ENCODE measurements at places on chromosomes 7 and 10.

GRCh38 chr10:19730167-19730906 is 85.9 kb upstream of the PLXDC2 start:
- DNase-seq: no peak

DNA sequence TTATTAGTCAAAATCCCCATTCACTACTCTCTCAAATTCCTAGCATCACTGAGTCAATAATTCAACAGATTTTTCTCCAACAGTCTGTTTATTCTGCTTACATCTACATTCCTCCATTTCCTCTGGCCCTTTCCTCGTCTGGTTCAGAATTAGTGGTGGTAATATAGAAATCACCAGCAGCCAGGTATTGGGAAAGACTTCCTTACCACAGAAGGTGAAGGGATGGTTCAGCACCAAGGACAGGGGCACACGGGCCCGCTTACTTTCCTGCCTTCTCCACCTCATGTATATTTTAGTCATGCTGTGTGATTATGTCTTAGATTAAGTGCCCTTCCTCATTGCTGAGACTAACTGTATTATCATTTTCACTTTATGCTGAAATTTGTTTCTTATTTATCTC is 70.4 kb upstream of the APBB1IP start:
- no peak for DNase-seq

DNA sequence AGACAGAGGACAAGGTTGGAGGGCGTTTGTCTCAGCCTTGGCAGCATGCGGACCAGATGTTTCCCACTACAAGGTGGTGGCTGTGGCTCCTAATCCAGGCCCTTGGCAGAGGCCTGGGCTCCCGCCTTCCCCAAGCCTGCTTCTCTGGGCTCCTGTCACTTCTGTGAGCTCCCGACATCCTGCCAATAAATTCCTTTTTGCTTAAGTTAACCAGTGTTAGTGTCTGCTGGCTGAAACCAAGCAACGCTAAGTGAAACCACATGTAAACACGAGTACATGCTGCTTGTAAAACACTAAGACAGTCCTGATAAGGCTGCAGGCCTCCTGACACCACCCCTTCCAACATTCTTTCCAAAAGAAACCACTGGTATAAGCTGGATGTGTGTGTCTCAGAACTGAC is 263.6 kb upstream of the ZMIZ1 start:
- no peak for DNase-seq

DNA sequence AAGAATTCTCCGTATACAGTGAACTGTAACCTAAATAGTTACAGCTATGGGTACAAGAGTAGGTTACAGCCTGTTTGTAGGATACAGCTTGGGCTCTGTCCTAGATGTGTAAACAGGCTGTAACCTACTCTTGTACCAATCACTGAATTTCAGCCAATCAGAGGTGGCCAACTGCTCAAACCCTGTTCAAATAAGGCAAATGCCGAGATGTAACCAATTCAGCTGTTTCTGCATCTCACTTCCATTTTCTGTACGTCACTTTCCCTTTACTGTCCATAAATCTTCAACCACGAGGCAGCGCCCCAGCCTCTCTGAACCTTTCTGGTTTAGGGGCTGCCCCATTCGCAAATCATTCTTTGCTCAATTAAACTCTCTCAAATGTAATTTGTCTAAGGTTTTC is 8.3 kb upstream of the MMP21 start:
- no peak for DNase-seq

DNA sequence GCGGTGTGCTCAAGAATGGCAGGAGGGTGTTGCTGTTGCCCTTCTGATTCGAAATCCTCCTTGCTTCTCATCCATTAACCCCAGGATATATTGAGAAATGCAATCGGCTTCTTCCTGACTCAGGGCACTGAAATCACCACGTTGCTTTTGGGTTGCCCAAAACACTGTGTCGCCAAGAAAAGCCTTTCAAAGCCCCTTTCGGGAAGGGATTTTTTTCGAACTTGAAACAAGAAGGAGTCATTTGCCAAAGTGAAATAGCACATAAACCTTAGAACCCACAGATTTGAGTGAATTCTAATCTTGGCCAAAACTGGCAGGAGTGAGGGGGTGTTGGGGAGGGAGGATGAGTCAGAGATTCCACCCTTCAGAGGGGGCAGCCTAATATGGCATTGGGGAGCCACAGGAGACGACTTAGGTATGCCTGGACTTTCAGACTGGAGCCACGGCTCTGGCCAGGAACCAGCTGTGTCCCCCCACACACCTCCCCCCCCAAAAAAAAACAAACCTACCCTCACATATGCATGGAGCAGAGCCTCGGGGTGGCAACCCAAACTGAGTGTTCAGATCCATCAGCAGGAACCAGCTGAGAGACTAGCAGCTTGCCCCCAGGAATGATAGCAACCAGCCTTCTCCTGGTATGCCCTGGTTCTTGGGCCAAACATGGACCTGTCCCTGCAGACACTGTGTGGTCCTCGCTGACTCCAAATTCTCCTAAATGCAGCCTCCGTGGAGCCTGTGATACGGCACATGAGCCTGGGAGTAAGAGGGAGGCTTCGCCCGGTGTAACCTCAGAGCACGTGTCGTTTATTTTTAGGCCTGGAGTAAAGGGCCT is 138.4 kb downstream of the FGFR2 start:
- no peak for DNase-seq

- no peak for DNase-seq
These were observed 1.8 kb upstream of the ZDHHC4 start for GRCh38 chr7:6575281-6576023.

GRCh38 chr10:96918214-96919002 is 86.3 kb downstream of the LCOR start:
- no peak for DNase-seq

- peak; percentile 93 for DNase-seq
These were observed 9.4 kb upstream of the PSAP start for GRCh38 chr10:71860243-71861029.

All from hippocampal formation (tissue), 2 donors.